ENCODE measurements at places on chromosomes 7 and 10.

DNA sequence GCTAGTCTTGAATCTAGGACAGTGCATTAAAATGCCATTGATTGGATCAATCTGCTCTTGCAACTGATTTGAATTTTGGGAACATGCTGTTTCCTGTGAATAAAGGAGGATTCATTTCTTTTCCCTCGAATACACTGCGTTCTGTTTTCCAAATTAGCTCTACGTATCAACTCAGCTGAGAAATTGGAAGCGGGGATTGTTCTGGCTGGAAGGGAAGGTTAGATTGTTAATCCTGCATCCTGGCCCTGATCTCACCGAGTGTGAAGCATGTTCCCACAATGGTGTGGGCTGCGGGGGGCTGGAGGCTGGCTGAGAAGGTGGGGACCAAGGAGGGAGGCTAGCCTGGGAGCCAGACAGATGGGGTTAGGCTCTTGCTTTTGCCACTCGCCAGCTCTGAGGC is 17.6 kb downstream of the HTRA1 start:
- DNase-seq: no peak

GRCh38 chr7:95470452-95470851 is 15.3 kb upstream of the ASB4 start:
- no peak for DNase-seq

DNA sequence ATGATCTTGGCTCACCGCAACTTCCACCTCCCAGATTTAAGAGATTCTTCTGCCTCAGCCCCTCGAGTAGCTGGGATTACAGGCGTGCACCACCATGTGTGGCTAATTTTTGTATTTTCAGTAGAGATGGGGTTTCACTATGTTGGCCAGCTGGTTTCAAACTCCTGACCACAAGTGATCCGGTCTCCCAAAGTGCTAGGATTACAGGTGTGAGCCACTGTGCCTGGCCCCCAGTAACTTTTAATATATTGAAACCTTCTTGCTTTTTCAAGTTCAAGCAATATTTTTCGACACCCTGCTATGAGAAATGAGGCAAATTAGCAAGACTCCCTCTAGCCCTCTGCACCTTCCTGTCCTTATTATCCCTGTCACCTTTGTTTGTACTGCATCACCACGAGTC is 144.0 kb downstream of the EVX1 start:
- no peak for DNase-seq

GRCh38 chr7:44396931-44397545 is 71.6 kb upstream of the CAMK2B start:
- DNase-seq: no peak

GRCh38 chr7:153065051-153065450 is 305.5 kb downstream of the ACTR3B start:
- DNase-seq: no peak

- no peak for DNase-seq
These were observed 96.3 kb downstream of the CHN2 start for GRCh38 chr7:29290829-29291228.

DNA sequence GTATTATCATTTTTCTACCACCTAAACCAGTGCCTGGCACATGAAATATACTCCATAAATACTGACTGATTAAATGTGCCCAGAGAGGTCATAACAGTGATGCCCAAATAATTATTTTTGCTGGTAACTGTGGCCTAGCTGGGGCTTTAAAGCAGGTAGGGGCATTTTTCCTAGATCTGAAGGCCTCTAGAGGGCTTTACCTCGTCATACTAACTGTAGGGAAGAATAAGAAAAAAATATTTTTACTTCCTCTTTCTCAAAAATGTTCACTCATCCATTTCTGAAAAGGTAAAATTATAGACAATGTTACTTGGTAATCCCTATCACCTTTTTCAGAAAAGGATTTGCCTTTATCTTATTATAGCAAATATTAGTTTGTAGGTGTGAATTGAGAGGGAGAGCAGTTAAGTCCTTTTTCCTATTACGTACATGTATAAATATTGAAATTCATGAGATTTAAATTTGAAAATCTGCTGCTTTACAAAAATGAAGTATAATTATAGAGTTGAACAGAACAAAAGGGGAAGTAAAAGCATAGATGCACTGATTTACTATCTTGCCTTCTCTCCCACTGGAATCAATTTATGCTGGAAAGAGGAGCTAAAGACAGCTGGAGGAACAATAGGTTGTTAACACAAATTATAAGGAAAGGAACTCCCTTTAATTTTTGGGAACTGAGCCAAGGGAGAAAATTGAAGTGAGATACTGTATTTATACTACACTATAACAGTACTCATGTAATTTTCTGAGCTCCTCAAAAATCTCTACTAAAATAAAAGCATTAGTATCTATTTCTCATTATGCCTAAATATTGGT is 71.5 kb upstream of the NOBOX start:
- no peak for DNase-seq

DNA sequence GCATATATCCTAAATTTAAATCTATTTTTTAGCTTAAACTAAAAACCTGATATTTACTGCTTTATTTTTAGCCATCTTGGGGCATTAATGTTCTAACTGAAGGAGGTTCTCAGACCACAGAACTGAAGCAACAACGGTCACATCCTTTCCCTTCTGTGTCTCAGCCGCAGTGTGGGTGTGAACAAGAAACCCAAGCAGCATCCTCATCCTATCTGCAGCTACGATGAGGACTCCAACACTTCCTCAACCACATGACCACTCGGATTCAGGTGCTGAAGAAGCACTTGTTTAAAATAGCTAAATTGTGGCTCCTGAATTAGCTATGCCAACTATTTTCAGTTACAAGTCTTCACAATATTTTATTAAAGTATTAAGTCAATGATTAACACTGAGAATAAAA is 5.3 kb downstream of the ESYT2 start:
- no peak for DNase-seq

GRCh38 chr7:26949319-26949718 is 84.9 kb upstream of the SKAP2 start:
- no peak for DNase-seq

DNA sequence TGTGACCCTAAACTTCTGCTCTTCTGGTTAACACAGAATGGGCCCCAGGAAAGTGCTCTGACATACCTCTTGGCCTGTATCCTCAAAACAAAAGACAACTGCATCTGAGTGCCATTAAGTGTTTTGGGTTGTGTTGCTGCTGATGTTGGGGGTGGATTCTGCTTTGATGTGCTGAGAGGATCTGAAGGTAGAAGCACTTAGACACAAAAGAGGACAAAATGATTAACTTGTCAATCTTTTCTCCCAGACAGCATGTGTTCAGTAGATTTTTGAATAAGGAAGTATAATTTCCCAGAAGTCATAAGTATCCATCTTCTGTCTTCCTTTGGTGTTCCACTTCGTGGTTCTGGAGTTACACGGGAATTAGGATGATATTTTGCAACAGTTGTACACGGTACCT is 16.1 kb upstream of the TMEM178B start:
- no peak for DNase-seq

DNA sequence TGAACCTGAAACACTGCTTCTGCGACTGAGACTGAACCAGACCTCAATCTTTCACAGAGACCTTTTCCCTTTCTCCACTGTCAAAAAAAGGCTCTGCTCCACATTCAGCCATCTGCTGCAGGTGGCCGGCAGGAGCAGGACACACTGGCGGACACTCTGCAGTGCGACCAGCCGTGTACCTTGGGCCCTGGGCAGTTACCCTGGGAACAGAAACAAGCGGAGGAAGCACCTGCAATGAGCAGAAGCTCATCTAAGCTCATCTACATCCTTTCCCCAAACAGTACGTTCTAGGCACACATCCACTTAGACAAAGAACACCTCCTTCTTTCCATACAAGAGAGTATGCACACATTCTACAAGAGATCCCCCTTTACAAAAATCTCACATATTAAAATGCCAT is 22.8 kb downstream of the VOPP1 start:
- no peak for DNase-seq

Measured in stimulated activated CD4-positive, alpha-beta T cell treated with anti-CD3 and anti-CD28 coated beads, TNF-alpha, amount 100 ng/mL, for 24 hours (primary cell).